ENCODE measurements at places on chromosomes 4 and X.

GRCh38 chr4:186188107-186188506, 3.3 kb upstream of the CYP4V2 start:
- no peak for DNase-seq

DNA sequence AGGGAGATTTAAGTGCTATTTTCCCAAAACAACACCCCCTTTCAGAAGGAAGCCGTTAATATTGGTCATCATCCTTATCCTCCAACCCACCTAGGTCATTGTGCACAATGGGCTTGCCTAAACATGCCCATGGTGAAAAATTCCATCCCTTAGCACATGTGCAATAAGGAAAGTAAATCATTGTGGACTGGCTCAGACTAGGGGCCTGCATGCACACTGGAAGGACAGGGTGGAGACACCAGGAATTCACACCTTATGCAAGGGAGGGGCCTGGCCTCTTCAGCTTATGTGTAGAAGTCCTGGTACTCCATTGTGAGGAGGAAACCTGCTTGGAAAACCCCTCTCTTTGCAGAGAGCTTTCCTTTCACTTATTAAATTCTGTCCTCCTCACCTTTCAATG, 311.4 kb upstream of the NDST4 start:
- DNase-seq = no peak

- DNase-seq = no peak
Observed at GRCh38 chr4:48129307-48130014, 4.6 kb downstream of the TXK start.

DNA sequence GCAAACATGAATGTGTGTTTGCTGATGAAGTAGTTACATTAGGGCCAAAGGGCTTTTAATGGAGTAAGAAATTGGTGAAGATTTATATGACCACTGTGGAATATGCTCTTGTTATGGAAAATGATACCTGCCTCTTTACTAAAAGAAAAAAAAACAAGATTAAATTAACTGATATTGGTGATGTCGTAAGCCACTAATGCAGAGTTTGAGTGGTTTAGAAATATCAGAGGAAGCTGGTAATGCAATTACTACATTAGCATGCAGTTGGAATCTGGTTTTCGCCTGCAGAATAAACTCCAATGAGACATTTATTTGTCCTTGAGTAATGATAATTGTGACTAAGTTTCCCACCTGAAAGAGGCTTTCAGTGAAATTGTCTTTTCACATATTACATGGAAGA, 597.9 kb downstream of the GALNTL6 start:
- DNase-seq = no peak

DNA sequence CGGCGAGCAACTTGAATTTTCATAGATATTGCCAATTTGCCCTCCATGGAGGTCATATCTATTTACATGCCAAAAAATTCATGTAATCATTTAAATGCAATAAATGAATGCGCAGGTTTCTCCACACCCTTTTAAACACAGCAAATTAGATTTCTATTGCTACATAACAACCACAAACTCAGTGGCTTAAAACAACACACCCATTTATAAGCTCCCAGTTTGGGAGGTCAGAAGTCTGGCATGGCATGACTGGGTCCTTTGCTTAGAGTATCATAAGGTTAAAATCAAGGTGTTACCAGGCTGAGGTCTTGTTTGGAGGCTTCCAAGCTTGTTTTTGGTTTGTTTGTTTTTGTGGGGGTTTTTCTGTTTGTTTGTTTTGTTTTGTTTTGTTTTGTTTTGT, 49.9 kb upstream of the NYX start:
- no peak for DNase-seq

DNA sequence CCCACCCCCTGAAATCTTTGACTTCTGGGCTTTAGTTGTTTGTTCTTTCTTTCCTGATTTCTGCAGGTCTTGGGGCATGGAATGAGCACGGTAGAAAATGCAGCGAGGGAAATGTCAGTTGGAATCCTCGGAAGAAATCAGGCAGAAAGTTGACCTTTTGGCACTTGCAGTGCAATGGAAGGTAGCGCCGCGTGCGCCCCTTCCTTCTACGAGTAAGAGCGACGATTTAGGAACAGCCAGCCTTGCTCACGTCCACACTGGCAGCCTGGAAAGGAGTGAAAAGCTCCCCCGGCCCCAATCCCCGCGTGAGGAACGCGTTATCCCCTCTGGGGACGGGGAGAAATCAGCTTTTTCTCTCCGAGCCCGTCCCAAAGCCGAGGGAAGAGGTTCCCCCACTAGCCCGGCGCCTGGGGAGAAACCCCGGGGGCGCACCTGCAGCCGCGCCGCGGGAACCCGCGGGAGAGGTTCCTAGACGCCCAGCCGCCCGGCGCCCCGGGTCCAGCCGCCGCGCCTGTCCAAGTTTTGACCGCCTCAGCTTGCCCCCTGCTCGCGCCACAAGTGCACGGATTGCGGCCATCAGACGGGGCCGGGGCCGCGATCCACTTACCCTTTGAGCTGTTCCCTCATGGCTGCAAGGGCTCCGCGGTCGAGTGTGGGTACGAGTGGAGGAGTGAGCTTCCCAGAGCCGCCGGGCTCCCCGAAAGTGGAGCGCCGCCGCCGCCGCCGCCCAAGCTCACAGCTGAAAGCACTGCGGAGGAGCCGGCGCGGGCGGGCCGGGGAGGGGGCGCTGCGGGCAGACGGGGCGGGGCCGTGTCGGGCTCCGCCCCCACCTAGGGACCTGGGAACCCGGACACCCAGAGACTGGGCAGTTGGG, 194.6 kb upstream of the FTHL17 start:
- no peak for DNase-seq

- DNase-seq = no peak
Observed at GRCh38 chr4:160745126-160745525, 1418.7 kb downstream of the FSTL5 start.

- no peak for DNase-seq
Observed at GRCh38 chr4:173684223-173684622, 154.2 kb upstream of the HAND2 start.

DNA sequence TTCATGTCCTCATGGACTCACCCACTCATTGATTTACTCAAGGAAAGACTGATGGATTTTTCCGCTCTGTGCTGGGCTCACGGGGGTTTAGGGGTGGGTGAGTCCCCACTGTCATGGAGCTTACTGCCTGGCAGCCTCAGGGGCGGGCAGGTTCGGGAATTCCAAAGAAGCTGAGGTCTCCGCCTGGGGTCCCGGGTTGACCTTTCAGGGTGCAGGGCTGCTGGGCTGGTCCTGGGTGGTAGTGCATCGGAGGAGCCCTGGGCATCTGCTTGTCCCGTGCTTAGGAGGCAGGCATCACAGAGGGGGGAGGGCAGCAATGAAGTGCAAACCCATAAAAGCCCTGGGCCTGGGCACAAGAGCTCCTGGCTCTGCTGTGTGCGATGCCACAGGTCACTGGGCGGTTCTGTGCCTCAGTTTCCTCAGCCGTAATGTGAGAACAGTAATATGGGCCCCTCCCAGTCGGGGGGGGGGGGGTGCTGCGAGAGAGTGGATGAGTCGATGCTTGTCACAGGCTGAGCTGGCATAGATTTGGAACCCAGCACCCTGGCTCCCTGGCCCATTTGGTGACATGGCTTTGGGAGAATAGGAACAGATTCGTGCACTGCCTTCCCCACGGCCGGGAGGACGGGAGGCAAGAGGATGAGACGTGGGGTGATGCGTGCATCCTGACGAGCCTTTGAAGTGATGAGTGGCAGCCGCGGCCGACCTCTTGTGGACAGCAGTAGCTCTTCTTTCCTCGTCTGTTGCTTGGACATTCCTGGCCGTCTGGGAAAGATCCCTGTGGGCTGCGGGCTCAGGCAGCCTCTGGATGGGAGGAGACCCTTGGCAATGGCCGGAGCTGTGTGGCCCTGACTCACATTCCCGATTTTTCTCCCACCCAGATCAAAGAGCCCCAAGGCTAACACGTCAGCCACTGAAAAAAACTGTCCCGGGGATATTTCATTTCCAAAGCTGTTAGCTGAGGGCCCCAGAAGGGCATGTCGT, 42.0 kb downstream of the PSAPL1 start:
- DNase-seq = no peak

GRCh38 chrX:39796856-39797255, 300.9 kb downstream of the BCOR start:
- no peak for DNase-seq

- no peak for DNase-seq
Observed at GRCh38 chrX:148610328-148610698, 109.9 kb downstream of the AFF2 start.

- DNase-seq = peak; percentile 1
Observed at GRCh38 chr4:188372058-188372457, 232.8 kb downstream of the TRIML1 start.

DNA sequence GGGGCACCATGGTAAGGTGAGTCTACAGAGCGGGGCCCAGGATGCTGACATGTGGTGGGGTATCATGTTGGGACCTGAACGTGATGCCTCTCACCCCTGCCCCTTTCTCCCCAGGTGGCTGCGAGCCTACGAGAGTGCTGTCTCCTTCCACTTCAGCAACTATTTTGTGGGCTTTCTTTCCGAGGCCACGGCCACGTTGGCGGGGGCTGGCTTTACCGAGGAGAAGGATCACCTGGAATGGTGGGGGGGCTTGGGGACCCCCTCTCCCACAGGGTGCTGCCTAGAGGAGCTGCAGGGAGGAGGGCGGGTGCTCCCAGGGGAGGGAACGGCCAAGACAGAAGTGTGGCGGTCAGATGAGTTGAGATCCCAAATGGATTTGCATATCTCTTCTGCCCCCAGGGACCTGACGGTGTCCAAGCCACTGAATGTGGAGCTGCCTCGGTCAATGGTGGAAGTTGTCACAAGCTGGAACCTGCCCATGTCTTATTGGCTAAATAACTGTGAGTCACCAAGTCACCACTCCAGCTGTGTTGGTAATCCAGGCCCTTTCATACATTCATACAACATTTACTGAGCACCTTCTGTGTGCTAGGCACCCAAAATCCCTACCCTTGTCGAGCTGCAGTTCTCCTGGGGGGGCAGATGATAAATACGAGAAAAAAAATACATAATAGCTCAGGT, 5.5 kb downstream of the PORCN start:
- DNase-seq = no peak

GRCh38 chrX:49030283-49030682, 12.9 kb downstream of the TFE3 start:
- DNase-seq = no peak

- no peak for DNase-seq
Observed at GRCh38 chr4:76902233-76902890, 4.4 kb upstream of the SOWAHB start.

GRCh38 chrX:70172221-70172620, 5.1 kb upstream of the DGAT2L6 start:
- DNase-seq = no peak

GRCh38 chr4:8590546-8590880, 2.1 kb upstream of the CPZ start:
- DNase-seq = no peak

- peak; percentile 12 for DNase-seq
Observed at GRCh38 chr4:25795566-25796454, 67.0 kb downstream of the SEL1L3 start.

DNA sequence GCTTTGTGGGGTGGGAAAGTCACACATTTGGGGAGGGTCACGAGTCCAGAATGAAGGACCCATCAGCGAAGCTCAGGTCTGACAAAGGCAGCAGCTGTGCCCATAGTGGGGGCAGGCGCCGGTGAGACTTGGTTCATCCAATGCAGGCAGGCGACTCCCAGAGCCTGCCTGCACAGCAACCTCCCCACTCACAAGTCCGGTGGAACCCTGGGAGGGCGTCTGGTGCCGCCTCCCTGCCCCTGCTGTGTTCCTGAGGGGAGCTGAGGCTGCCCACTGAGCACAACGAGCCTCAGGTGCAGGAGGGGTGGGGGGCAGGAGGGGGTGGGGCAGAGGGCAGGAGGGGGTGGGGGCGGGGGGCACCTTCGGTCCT, 13.7 kb downstream of the LRPAP1 start:
- no peak for DNase-seq

GRCh38 chrX:16251782-16252181, 84.5 kb downstream of the MAGEB17 start:
- DNase-seq = no peak

DNA sequence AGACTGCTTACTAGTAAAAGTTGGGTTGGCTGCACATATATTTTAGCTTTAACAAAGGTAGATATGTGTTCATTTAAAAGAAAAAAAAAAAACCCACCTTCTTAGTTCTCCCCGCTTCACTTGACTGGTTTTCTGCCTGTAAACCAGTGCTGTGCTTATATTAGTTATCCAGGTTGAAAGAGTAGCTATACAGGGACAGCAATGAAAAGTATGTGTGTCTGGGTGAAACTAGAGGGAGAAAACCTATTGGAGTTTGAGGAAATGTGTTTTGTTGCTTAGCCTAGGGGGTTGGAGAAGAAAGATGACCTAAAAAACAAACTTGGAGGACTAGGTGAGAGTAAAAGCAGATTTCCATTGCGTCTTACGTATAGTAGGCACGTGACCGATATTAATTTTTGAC, 4.5 kb downstream of the JADE1 start:
- no peak for DNase-seq

DNA sequence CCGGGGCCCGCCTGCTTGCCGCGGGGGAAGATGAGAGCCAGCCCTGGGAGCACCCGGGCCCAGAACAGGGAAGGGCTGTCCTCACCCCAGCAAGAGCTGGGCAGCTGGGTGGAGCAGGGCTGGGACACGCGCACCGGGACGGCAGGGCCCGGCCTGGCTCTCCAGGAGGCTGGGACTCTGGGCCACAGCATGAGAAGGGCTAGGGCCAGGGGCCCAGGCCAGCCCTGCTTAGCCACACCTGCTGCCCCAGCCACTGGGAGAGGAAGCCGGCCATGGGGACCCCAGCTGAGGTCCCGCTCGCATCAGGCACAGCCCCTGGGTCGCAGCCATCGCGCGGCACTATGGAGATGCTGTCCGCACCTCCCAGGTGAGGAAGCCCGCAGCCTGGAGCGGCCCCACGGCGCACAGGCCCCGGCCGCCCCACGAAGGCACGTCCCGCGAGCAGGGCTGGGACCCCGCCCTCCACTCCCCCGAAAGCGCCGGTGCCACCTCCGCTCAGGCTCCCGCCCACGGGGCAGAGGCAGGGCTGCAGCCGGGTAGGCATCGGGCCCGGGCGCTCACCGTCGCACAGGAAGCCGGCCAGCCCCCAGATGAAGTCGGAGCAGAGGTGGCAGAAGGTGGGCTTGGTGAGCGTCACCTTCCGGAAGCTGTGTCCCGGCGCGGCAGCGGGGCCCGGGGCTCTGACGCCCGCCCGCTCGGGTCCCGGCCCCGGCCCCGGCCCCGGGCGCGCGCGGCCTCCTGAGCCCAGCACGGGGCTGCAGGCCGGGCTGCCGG, 531 bp downstream of the DGKQ start:
- DNase-seq = no peak

DNA sequence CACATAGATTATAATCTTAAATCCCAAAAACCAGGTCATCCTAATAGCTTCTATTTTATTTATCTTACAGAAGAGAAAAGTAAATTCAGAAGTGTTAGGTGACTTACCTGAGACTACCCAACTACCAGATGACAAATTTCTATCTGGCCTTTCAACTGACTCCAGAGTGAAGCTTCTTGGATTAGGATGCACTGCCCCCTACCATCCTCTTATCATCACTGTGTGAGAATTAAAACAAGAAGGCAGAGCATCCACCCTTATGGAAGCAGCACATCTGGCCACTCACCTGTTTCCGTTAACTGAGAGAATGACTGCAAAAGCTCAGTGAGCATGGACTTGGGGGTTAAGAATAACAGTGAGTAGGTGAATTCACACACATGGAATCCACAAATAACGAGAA, 502.6 kb upstream of the TECRL start:
- DNase-seq = no peak
